NCI-H510A treated with DMSO at 0.1 percent for 48 hours (cell line): ENCODE measurements at places on chromosomes 5 and 9.
A peak's percentile ranks its signal among the peaks of the same experiment; 100 is the strongest.

DNA sequence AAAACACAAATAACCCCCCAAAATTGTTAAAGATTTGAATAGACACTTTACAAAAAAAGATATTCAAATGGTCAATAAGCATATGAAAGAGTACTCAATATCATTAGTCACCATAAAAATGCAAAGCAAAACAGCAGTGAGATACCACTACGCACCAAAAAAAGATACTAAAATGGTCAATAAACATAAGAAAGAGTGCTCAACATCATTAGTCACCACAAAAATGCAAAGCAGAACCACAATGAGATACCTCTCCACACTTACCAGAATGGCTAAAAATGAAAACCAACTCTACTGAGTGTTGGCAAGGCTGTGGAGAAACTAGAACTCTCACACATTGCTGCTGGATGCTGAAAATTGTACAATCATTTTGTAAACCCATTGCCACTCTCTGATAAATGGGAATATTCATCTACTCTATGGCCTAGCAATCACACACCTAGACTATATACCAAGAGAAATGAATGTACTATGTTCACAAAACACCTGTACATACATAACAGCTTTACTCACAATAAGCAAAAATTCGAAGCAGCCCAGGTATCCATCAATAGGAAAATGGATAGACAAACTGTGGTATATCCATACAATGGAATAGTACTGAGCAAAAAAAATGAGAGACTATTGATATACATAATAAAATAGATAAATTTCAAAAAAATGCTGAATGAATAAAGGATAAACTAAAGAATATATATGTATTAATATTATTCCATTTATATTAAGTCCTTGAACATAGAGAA is 205.0 kb upstream of the DAPK1 start:
- no peak for DNase-seq

DNA sequence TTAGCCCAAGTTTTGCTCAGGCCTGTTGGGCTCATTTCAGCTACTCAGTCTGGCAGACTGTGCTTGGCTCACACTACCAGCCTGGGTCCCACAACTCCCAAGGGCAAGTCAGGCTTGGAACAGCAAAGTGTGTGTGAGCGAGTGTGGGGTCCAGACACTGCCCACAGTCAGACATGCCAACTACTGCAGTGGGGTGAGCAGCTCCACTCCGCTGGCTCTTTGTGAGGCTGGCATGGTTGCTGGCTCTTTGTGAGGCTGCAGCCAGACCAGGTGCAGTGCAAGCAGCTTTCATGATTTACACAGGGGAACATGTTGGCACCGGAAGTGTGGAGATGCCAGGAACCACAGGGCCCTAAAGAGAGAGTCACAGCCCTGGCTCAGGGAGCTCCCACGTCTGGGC is 606.7 kb upstream of the FAM174A start:
- DNase-seq, result no peak

DNA sequence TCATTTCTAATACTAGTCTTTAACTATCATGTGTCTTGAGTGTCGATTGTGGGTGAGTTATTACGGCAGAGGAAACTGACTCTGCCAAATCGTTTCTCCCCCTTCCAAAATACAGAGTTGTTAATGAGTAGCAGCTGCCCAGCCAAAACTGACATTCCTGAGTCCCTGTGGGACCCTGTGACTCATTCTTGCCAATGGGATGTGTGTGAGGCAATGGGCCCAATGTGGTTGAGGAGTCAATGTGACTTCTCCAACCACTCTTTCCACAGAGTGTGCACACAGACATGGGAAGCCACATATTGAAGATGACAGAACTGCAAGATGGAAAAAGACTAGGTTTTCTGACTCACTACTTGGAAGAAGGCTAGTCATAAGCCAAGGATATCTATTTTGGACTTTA is 434.7 kb downstream of the DTWD2 start:
- no peak for DNase-seq

GRCh38 chr9:112135706-112136105 is 39.4 kb downstream of the SUSD1 start:
- no peak for DNase-seq

GRCh38 chr9:108631496-108632285 is 224.1 kb downstream of the ACTL7B start:
- DNase-seq, result no peak

- DNase-seq, result no peak
These were observed 118.7 kb downstream of the ZNF462 start for GRCh38 chr9:106981396-106982287.

DNA sequence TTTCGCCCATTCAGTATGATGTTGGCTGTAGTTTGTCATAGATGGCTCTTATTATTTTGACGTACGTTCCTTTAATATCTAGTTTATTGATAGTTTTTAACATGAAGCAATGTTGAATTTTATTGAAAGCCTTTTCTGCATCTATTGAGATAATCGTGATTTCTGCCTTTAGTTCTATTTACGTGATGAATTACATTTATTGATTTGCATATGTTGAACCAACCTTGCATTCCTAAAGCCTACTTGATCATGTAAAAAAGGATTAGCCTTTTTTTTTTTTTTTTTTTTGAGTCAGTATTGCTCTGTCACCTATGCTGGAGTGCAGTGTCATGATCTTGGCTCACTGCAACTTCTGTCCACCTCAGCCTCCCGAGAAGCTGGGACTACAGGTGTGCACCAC is 25.1 kb downstream of the ITK start:
- DNase-seq, result no peak

- DNase-seq, result no peak
These were observed 19.4 kb downstream of the PDCD1LG2 start for GRCh38 chr9:5529683-5530221.

- no peak for DNase-seq
These were observed 6.1 kb downstream of the SLC31A1 start for GRCh38 chr9:113227436-113227835.

GRCh38 chr9:14212697-14213420 is 101.1 kb downstream of the NFIB start:
- DNase-seq, result no peak

GRCh38 chr5:154087260-154087659 is 48.5 kb downstream of the MFAP3 start:
- DNase-seq, result no peak

- no peak for DNase-seq
These were observed 74.1 kb downstream of the SLF1 start for GRCh38 chr5:94692581-94692980.

GRCh38 chr5:39414426-39414825 is 10.4 kb downstream of the DAB2 start:
- no peak for DNase-seq

- DNase-seq, result peak; percentile 48
These were observed 60.2 kb upstream of the SLC25A51 start for GRCh38 chr9:37963936-37964739.

DNA sequence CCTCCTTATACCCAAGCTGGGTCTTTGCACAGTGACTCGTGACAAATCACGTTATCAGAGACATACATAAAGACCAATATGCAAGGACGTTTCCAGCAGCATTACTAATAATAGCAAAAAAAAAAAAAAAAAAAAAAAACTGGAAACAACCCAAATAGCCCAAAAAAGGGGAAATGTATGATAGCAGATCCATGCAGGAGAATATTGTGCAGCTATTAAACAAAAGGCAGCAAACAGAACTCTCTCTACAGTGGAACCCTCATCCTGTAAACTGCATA is 37.7 kb downstream of the C5orf15 start:
- no peak for DNase-seq

- no peak for DNase-seq
These were observed 63.2 kb downstream of the SERINC5 start for GRCh38 chr5:80192507-80193241.

DNA sequence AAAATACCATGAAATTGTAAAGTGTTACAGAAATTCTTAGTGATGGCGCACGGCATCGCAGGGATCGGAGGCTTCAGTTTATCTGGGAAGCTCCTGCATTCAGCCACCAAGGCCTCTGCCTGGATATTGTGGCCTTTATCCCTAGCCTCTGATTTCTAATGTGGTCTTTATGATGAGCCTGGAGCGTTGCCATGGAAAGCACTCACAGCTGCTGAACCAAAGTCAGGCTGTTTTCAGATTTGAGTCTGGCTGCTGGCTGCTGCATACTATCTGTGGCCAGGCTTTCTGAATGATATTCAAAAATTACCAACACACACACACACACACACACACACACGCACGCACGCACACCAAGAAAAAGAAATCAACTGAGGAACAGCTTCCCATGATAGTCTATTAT is 101.1 kb upstream of the ZNF366 start:
- DNase-seq, result no peak

- DNase-seq, result no peak
These were observed 562.6 kb downstream of the ANXA1 start for GRCh38 chr9:73714294-73714693.

GRCh38 chr5:93186076-93186682 is 394.8 kb downstream of the NR2F1-AS1 start:
- DNase-seq, result no peak

GRCh38 chr9:87644659-87645058 is 81.3 kb upstream of the CTSL start:
- DNase-seq, result no peak

GRCh38 chr9:114221706-114222465 is 66.5 kb downstream of the COL27A1 start:
- DNase-seq, result no peak

- no peak for DNase-seq
These were observed 187.7 kb downstream of the DENND1A start for GRCh38 chr9:123742009-123742767.

DNA sequence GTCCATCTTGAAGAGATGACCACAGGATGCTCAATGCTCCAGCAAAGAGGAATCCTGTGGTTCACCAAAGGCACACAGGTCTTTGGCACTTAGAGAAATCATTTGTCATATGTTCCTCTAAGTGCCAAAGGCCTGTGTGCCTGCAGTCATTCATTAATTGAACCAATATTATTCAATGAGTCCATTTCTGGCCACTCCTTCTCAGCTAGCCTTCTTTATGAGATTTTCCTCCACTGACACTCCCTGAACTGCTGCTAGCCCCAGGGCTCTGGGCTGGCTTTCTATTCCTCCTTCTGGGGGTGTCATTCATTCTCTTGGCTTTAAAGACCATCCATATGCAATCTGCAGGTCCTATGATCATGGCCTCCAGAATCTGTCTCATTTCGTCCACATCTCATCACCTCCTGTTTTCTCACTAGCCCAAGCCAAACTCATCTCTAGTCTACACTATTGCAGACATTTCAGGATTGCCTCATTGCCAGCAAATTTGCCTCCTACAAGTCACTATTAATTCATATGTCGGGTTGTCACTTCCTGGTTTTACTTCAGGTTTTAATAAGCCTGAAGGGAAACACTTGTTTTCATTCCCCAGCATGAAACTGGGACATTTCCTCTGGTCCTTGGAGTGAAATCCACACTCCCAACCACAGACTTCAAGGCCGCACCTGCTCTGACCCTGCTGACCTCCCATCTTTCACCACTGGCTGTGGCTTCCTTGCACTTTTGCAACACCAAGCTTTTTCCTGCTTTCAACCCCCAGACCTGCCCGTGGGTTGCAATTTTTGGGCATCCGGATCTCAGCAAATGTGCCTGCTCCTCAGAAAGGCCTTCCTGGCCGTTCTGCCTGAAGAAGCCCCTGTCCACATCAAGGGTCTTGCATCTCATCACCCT is 35.1 kb downstream of the KCNIP1 start:
- DNase-seq, result no peak

- DNase-seq, result no peak
These were observed 4.2 kb downstream of the BARX1 start for GRCh38 chr9:93950619-93951601.

DNA sequence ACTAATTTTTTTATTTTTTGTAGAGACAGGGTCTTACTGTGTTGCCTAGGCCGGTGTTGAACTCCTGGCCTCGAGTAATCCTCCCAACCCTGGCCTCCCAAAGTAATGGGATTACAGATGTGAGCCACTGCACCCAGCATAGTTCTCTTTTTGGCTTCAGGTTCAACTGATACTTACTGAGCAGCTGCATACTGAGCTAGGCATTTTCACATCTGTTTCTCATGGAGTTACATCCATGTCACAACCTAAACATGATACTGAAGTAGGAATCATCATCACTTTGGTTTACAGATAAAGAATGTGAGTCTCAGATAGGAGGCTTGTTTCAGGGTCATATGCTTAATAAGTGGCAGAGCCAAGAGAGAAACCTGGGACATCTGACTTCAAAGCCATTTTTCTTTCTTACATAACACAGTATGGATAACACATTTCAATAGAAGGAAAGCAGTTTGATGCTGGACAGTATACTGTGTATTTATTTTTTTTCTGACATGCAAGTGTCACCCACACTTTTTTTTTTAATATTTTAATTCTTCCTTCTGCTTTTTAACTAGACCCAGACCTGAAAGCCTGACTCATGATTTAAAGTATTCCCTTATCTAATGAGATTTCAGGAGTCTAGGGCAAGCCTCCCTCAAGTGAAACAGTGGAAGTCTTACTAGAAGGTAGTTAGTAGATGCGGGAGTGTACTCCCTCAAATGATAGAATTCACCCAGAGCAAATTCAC is 90.8 kb downstream of the HACD4 start:
- DNase-seq, result no peak

DNA sequence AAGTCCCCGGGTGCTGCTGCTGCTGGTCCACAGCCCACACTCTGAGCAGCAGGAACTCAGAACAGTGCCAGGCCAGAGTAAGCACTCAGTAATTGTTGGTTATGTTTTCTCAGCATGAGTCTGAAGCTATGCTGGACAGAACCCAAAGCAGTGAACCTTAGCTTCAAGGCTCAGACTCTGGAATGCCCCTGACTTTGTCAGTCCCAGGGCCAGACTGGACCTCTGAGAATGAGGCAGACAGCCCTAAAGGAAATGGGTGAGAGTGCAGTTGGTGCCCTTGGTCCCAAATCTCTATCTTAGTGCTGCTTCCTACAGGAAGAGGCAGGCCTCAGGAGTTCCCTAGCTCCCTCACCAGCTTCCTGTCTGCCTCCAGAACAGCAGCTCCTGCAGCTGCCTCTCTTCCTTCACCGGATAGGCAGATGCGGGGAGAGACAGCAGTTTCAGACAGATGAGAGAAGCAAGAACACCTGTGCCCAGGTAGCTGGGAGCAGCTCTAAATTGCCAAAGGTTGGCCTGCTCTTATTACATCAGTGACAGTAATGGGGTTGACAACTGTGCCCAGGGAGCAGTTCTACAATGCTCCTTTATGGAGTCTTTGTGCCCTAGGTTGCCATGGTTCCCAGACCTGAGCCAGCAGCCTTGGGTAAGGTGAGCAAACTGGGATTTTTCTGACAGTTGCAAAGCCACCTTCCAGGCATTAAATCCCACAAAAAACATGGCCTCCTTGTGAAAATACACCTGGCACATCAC is 82.2 kb upstream of the CXCL14 start:
- peak; percentile 2 for DNase-seq
